Stimulated activated CD8-positive, alpha-beta memory T cell treated with anti-CD3 and anti-CD28 coated beads, Interleukin-7, amount 100 ng/mL, for 24 hours (primary cell): ENCODE measurements at places on chromosomes 11 and 22.

- no peak for DNase-seq
Measured at GRCh38 chr11:92447586-92447985, 223.0 kb downstream of the FAT3 start.

GRCh38 chr22:39308614-39309363 is 10.6 kb downstream of the RPL3 start:
- no peak for DNase-seq

DNA sequence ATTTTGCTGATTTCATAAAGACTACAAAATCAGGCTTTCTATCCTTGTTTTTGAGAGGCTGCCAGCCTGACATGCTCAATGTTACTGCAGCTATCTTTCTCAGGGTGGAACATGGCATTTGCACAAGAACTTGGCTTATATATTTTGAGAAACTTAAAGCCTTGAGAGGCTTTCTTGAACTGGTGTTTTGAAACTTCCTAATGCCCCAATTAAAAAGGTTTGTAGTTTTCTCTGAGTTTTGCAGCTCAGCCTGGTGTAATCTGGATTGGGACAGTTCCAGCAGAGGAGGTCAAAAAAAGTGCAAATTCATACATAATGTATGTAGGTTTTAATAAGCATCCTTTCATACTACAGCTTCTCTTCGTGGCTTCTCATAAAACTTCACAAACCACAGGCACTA is 223.4 kb downstream of the FAM76B start:
- no peak for DNase-seq

DNA sequence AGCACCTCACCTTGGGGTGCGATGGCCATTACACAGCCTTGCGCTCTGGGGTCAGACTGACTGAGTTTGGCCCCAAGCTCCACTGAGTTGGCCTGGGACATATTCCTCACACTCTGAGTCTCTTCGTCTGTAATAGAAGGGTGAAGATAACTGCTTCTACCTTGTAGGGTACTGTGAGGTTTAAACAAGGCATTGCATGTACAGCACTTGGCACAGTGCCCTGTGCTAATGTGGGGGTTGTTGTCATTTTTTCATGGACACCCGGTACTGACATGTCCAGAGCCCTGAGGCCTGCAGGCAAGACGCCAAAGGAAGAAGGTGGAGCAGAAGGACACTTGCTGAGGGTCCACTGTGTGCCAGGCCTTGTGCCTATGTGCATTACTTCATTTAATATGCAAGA is 50.7 kb downstream of the OTOG start:
- no peak for DNase-seq

- no peak for DNase-seq
Measured at GRCh38 chr11:72965672-72966071, 151.5 kb downstream of the ATG16L2 start.

DNA sequence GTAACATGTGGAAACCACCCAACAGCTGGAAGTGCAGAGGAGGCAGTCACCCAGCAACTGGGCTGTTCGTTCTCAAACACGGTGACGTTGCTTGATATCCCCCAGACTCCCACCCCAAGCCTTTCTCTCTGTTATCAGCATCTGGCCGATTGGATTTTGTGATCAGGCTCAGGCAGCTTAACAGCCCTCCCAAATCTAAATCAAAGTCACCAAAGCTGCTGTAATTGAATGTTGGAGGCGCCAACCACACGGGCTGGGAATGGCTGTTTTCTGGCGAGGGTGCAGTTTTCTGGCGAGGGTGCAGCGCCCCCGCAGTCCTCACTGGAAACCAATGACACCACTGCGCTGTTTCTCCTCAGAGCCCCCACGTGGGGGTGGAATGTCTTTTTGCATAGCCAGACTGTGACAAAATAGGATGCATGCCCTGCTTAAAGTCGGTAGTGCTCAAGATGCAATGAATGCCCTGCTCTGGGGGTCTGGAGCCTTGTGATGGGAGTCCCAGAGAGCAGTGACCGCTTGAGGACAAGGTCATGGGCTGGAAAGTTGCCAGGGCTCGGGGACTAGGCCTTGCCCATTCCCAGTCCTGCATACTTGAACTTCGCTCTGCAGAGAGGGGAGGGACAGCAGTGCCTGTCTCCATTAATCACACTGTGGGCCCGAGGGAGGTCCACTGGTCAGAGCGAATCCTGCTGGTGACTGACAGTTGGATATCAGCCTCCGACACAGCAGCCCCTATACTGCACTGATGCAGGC is 105.3 kb downstream of the MORC2 start:
- DNase-seq: no peak

DNA sequence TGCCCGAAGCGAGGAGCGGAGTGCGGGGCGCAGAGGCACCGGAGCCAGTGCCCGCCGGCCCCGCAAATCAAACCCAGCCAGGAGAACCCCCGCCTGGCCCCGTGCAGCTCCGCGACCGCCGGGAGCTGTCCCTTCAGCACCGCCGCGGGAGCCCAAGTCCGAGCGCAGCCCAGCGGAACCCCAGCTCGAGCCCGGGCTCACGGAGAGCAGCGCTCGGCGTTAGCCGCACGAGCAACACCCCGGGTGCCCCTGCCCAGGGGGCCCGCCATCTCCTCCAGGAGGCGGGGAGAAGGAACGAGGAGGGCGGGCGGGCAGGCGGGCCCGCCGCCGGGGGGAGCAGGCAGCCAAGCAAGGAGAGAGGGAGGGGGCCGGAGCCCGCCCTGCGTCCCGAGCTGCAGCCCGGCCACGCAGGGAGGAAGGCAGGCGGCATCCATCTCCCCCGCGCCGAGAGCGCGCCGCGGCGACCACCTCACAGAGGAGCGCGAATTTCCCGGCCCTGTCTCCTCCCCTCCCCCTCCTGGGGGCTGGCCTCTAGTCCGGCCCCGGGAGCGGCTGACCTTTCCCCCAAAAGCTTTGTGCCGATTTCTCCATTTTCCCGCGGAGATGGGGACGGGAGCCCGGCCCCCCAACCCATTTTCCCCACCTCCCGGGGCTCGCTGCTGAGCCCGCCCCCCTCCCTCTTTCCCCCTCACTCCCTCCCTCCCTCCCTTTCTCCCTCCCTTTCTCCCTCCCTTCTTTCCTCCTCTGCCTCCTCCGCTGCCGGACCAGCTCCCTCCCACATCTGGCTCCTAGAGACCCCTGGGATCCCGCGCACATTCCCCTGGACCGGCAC is 621 bp downstream of the KCNC1 start:
- peak; percentile 5 for DNase-seq

GRCh38 chr11:29184939-29185890 is 831.6 kb downstream of the KCNA4 start:
- DNase-seq: no peak

- no peak for DNase-seq
Measured at GRCh38 chr11:113698515-113698914, 7.6 kb downstream of the TMPRSS5 start.

GRCh38 chr11:126817096-126817495 is 183.5 kb downstream of the KIRREL3 start:
- DNase-seq: no peak

DNA sequence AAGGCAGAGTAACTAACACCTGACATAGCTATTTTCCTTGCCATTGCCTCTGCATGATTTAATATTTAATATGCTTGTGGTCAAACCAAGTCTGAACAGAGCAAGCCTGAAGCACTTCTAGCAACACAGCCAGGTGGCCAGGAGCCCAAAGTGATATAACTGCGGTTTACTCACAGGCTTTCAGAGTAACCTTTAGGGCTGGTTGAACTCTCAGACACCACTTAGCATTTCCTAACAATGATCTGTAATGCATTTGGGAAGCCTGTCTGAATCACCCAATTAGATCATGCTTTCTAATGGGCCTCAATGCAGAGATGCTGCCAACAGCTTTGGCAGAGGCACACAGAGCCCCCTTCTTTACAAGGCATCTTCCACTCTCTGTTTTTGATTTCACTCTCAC is 96.1 kb downstream of the FDX1 start:
- no peak for DNase-seq

GRCh38 chr22:49566141-49566541 is 261.5 kb downstream of the BRD1 start:
- no peak for DNase-seq

DNA sequence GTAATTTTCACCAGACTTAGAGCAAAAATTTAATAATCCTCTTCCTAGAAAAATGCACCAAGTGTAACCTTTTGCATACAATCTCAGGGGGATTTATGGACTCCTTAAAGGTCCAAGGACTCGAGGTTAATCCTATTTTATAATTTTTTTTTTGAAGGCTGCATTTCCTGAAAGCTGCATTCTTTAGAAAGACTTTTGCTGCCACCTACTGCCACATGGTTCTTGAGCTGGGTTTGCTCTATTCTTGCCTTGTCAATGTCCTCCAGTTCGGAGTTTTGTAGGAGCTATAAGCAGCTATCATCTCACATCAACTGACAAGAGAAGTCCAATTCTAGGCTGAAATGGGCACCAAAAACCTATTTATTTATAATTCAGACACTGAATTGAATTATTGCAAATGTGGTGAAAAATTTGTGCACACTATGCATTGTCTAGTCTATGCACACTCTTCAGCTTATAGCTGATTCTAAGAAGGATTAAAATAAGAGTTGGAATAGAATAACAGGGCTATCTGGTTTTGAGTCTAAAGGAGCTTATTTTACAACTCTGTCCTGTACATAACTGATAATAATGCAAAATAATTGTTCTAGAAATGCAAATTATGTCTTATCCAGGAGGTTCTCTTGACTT is 31.3 kb downstream of the TRAF6 start:
- DNase-seq: no peak

- DNase-seq: no peak
Measured at GRCh38 chr22:37195921-37196320, 7.9 kb upstream of the C1QTNF6 start.

GRCh38 chr22:30582788-30583545 is 8.5 kb upstream of the GAL3ST1 start:
- DNase-seq: no peak

- no peak for DNase-seq
Measured at GRCh38 chr22:49770547-49771265, 57.0 kb downstream of the BRD1 start.

GRCh38 chr22:37659066-37659896 is 758 bp downstream of the PDXP start:
- no peak for DNase-seq

GRCh38 chr22:26825960-26826935 is 168.9 kb downstream of the MIAT start:
- no peak for DNase-seq

DNA sequence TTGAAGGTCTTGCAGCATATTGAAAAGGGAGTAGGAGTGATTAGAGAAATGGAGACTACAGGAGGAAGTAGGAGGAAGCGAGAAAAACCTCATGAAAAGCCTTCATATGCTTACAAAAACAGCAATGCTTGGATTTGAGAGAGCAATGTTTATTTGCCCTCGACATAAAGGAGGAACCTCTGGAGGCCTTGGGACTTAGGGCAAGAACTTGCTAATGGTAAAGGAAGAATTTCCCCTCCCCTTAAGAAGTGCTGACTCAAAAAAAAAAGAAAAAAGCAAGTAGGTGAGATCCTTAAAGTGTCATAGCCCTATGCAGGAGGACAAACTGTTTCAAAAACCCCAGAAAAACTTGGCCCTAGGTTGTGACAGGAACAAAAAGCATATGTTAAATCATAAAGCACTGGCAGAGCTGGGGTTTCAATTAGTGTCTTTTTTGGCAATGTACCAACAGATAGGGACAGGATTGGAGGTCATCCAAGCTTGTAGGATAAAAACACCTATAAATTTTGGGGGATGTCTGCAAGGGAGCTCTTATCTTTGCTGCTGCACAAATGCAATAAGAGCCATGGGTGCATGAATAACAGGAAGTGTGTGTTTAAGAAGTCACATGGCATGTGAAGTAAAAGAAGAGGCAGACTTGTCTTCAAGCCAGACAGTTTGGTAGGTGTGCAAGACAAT is 4.9 kb downstream of the GLYAT start:
- DNase-seq: no peak

GRCh38 chr11:46692450-46692849 is 8.0 kb downstream of the ARHGAP1 start:
- no peak for DNase-seq

- no peak for DNase-seq
Measured at GRCh38 chr11:70377645-70378044, 20.7 kb upstream of the CTTN start.

DNA sequence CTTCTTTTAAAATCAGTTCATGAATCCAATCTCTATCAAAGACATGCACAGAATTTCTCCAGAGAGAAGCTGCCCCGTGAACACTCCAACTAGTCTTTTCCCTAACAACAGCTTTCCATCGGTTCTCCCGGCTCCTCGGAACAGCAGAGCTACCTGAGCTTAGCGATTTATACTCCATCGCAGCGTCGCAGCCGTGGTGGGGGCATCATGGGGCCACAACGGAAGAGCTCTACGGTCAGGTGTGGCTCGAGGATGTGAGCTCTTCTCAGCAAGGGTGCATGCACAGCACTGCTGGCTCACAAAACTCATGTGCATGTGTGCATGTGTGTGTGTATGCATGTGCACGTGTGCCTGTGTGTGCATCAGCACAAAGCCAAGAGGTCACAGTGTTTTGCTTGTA is 11.7 kb upstream of the MOB2 start:
- no peak for DNase-seq

DNA sequence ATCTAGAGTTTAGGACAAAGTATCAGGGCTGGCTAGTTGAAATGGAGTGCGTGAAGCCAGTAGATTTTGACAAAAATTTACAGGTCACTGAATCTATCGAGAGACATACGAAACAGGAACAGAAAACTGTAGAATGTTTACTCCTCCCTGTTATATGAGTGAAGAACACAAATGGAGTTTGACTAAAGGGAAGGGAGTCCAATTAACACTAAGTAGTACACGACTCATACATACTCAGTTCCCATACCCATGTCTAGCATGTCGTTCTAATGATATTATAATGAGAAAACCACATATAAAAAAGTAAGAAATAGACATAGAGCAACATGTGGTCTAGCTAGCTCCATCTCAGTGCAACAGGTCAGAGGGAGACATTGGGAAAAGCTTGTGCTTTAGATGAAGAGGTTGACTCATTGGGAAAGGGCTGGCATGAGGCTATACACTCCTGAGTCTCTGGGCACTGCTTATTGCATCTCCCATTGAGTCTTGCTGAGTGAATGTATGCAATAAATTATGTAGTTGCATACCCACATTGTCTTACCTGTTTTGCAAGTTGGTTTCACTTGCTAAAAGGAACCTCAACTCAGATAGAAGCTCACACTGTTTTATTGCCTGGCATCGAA is 43.5 kb downstream of the CD44 start:
- DNase-seq: no peak

DNA sequence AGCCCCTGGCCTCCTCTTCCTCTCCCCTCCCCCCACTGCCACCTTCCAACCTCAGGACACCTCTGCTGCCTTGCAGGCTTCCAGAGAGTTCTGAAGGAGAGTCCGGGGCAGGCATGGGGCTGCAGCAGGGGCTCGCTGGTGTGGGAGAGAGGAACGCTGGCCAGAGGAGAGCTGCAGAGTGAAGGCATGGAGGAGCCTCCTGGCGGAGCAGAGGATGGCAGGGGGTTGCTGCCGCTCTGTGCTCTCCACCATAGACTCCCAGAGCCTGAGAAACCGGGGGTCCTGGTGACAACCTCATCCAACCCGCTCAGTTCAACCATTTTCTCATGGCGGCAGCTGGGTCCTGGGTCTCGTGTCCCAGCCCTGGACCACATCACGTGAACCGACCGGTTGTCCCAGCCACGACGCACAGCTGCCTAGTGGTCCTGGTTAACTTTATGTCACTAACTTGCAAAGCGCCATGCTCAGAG is 17.5 kb downstream of the MRGPRG start:
- DNase-seq: no peak

GRCh38 chr11:106295974-106296373 is 218.5 kb downstream of the AASDHPPT start:
- DNase-seq: no peak

- DNase-seq: no peak
Measured at GRCh38 chr11:32224580-32224979, 133.7 kb downstream of the RCN1 start.

- no peak for DNase-seq
Measured at GRCh38 chr22:25105817-25106650, 93.6 kb upstream of the CRYBB3 start.

GRCh38 chr11:12048936-12049790 is 40.7 kb upstream of the DKK3 start:
- no peak for DNase-seq
